ENCODE measurements at places on chromosomes 6 and 20.

- DNase-seq = no peak
These were observed 67.3 kb upstream of the RALY start for GRCh38 chr20:33926425-33926824.

GRCh38 chr6:157060440-157060952 lies 262.8 kb downstream of the TMEM242 start:
- DNase-seq = no peak

DNA sequence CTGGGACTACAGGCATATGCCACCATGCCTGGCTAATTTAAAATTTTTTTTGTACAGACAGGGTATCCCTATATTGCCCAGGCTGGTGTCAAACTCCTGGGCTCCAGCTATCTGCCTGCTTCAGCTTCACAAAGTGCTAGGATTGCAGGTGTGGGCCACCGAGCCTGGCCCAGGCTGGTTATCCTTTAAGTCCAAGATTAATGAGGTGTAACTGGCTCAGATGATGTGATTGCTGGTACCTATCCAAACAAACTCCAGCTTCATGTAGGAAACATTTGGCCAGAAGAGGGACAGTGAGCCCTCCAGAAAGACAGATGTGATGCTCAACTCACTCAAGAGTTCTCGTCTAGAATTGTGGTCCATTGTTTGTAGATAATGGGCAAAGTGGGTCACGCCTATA lies 9.2 kb upstream of the ZNF318 start:
- no peak for DNase-seq

DNA sequence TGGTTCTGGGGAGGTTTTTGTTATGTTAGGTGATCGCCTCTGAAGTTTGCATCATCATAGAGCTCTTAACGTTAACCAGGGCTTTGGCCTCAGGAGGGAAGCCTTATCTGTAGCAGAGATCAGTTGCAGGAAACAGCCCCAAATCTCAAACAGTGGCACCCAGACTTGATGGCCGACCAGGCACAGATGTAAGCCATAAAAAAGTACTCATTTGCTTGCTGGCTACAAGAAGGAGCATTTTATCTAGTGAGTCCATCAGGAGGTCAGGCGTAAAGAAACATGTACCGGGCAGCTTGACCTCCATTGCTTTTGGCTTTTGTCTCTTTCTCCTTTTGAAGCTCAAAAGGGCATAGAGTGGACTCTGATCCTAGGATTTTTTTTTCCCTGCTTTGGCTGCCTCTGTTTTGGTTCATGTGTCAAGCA lies 122.3 kb downstream of the CCDC170 start:
- DNase-seq = no peak

DNA sequence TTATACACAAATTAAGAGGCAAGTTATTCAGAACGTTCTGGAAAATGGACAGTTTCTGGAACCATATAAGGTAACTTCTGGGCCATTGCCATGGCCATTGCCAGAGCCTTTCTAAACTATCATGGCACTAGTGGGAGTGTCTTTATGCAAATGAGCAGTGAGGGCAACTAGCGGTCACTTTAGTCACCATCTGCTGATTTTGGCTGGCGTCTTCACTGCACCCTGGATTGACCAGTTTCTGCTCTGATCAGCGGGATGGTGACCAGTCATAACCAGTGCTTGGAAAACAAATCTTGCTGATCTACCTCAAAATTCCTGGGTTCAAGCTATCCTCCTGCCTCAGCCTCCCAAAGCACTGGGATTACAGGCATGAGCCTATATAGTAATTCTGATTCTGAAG lies 7.3 kb upstream of the SNTA1 start:
- no peak for DNase-seq

GRCh38 chr6:134323294-134323693 lies 5.4 kb upstream of the SGK1 start:
- DNase-seq = no peak

Measured in stimulated activated naive CD8-positive, alpha-beta T cell treated with anti-CD3 and anti-CD28 coated beads, Interleukin-15, amount 100 ng/mL, for 72 hours (primary cell).